ENCODE measurements at places on chromosomes 12 and 14.

- no peak for DNase-seq
These were observed 58.1 kb downstream of the PLEKHG3 start for GRCh38 chr14:64762044-64763034.

DNA sequence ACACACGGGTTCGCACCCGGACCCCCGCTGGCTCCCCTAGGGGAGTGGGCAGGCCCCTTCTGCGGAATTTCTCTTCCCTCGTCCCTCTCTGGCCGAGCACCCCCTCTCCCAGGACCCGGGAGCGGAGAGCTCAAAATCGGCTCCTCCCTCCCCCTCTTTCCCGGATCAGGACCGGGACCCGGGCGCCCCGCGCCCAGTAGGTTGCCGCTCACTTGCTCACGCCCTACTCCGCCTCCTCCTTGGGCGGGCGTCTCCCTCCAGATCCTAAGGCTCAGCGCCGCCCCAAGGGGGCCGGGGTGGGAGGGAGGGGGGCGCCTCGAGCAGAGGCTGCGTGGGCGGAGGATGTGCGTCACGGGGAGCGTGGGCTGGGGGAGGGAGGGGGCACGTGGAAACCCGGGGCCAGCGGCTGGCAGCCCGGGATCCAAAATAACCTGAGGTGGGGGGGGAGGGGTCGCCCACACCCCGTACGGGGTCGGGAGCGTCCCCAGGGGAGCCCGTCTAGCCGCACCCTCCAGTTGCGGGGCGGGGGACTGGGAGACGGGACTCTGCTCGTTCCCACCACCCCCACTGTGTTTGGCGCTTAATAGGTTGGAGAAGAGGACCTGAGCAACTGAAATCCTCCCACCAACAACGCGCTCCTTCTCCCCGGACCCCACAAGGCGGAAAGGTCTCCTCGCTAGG lies 1.8 kb upstream of the NAB2 start:
- no peak for DNase-seq

DNA sequence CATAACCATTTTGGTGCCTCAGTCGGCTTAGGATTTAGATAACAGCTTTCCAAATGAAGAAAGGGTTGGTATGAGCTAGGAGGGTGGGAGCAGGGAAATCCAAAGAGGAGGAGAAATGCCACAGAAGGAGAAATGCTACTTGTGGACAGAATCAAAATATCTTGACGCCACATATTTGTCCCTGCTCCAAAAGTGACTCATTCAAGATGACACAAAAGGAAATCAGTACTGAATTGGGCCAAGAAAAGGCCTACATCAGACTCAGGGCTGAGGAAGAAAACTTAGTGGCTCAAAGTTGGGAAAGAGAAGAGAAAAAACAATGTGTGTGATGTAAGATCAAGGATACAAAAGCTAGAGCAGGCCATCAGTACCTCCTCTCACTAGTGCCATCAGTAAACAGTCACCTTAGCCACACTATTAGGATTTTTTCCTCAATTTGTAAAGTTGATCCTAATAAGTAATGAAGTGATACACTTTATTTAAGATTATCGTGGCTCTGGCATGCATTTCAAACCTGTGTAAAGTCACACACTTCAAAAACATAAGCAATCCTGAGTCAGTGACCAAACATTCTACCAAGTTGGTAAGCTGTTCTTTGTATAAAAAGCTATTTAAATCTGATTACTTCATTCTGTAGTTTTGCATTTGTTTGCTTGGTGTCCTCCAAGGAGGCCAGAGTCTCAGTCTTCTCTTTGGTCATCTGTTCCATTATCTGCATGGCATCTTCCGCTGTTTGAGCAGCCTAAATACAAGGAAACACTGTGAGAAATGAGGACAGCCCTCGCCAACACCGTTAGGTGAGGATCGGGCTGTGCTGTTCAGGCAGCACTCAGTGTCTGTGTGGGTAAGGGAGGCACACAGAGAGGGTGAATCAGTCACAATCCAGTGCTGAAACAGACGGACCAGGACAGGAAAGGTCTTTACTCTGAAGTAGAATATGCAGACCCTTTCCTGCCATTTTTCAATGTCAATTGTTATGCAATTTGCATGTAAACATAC lies 52.6 kb upstream of the VPS33A start:
- DNase-seq: no peak

GRCh38 chr12:13437541-13437940 lies 241.0 kb downstream of the EMP1 start:
- DNase-seq: no peak

GRCh38 chr14:104803912-104804410 lies 3.1 kb downstream of the ZBTB42 start:
- DNase-seq: no peak

- DNase-seq: no peak
These were observed 78.5 kb downstream of the MDGA2 start for GRCh38 chr14:47596860-47597259.
